NCI-H1092 (cell line): ENCODE measurements at places on chromosomes 5 and 9.
A peak's percentile ranks its signal among the peaks of the same experiment; 100 is the strongest.

GRCh38 chr5:76532973-76533372 lies 90.2 kb downstream of the F2RL2 start:
- no peak for DNase-seq

- no peak for DNase-seq
These were observed 278.9 kb downstream of the GADD45G start for GRCh38 chr9:89883401-89884341.

- DNase-seq = no peak
These were observed 57.1 kb downstream of the SLIT3 start for GRCh38 chr5:169243651-169244422.

DNA sequence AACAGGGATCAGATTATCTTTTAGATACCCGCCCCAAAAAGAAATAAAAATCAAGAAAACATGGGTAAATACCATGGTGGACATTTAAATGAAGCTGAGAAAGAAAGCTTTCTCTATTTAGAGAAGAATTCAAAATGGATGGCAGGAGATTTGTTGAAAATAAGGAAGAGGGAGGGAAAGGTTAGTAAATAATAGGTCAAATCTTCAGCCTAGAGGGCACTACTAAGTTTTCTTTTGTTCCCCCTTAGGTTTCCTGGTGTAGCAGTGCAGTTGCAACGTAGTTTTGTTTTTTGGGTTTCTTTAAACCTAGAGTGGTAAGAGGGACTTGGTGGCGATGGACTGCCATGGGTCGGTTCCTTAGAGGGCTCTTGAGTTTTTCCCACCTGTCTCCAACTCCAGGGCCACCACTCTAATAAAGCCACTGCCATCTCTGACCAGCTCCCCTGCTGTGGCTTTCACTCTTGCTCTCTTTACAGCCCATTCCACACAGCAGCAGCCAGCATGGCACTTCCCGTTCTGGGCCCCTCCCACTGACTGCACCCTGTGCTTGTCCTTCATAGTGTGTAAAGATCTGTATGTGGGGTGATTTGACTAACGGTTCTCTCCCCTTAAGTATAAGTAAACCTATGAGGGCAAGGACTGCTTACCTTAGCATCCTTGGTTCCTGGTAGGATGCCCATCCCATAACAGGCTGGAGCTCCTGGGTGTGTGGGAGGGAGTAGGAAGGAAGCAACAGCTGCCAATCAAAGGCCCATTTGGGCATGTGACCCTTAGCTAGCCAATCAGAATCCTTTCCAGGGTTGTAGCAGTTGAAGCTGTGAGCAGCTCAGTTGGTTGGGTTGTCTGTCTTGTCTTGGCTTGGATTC lies 118.3 kb downstream of the SLC1A3 start:
- DNase-seq = no peak

- DNase-seq = peak; percentile 30
These were observed 3.1 kb downstream of the SLC4A9 start for GRCh38 chr5:140362875-140363630.

- DNase-seq = no peak
These were observed 116.2 kb downstream of the ROR2 start for GRCh38 chr9:91833878-91834255.

DNA sequence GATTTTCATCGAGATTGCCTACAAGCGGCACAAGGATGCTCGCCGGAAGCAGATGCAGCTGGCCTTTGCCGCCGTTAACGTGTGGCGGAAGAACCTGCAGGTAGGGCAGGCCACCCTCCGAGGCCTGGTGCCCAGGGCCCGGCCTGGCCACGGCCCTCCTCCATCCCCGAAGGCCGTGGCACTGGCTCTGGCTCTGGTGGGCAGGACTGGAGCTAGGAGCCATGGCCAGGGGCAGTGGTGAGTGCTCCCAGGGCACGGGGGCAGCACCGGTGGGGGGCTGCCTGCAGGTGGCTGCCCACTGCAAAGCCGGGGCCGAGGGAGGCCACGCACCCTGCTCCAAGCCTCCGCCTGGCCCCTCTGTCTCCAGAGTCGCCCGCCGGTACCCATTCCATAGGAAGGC lies 6.0 kb downstream of the LRRC26 start:
- no peak for DNase-seq

GRCh38 chr5:142250119-142250518 lies 74.7 kb downstream of the SPRY4 start:
- no peak for DNase-seq

GRCh38 chr9:69446496-69446895 lies 121.5 kb downstream of the ENTREP1 start:
- DNase-seq = no peak

DNA sequence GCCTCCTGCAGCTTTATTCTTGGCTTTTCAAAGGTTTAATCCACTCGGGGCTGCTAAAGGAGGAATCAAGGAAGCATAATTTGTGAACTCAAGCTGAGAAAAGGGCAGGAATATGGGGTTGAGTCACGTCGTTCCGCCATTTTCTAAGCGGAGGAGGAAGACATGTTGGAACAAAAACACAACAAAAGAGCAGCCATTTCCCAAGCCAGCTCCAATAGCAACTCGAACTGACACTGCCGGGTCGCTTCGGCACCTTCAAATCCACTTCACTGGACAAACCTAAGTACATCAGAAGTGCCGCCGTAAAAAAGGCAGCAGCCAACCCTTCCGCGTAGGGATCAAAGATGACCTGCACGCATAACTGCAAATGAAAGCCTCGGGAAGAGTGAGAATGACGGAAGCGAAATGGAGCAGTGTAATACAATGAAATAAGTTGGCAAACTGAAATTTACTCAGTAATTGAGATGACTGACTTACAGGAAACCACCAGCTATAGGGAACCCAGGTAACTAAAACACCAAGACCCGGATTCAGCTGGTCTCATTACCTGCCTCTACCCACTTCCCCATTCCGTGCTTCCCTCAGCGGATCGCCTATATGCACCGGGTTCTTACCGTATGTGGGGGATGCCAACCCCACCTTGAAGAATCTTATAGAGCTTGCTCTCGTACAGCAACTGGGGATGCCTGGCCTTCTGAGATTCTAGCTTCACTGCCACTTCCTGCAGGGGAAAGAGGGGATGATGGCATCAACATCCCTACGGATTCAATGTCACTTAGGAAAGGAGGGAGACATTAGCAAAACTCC lies 1.6 kb downstream of the CSNK1A1 start:
- DNase-seq = peak; percentile 24

DNA sequence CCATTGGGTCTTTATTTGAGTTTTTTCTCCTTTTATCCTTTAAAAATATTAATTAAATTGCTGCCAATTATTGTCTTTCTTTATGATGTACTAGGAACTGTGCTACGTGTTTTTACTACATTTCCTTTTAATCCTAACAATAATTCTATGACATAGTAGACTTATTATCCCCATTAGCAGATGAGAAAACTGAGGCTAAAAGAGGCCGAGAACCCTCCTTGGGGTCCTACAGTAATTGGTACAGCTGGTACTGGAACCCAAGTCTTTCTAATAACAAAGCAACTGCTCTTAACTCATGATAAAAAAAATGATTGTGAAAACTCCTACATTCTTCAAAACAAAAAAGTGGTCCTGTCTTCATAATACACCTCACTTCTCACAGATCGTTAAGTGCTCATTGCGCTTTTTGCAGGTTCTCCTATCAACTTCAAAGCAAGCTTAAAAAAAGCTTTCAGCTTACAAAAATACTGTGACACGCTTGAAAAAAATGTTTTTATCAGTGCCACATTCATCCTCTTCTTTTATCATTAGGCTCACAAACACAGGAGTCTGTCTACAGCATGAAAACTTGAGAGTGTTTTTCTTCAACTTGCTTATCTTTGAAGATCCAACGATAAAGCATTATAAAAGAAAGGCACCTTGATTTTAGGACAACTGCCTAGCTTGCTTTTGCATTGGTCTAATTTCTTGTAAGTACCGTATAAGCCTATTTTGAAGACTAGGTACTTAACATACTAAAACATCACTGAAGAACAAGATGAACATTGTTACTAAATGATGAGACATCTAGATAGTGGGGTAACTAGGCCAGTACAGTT lies 32.4 kb downstream of the FYB1 start:
- no peak for DNase-seq

GRCh38 chr5:133081703-133082102 lies 29.9 kb downstream of the HSPA4 start:
- DNase-seq = no peak

DNA sequence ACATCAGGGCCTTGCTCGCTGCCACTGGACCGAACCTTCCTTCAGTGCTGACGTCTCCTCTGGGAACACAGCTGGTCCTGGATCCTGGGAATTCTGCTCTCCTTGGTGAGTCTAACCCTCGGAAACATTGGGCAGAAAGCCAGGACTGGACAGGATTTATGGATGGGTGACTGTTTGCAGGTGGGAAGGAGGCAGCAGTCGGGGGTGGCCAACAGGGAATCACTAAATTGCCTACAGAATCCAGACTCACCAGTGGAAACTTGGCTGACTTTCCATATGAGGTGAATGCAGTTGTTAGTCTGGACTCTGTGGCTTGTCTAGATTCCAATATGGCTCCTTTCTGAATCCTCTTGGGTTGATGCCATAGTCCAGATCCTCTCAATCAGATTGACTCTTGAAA lies 203.1 kb downstream of the SAXO1 start:
- DNase-seq = no peak

- DNase-seq = no peak
These were observed 58.4 kb downstream of the NEURL1B start for GRCh38 chr5:172699423-172699822.

DNA sequence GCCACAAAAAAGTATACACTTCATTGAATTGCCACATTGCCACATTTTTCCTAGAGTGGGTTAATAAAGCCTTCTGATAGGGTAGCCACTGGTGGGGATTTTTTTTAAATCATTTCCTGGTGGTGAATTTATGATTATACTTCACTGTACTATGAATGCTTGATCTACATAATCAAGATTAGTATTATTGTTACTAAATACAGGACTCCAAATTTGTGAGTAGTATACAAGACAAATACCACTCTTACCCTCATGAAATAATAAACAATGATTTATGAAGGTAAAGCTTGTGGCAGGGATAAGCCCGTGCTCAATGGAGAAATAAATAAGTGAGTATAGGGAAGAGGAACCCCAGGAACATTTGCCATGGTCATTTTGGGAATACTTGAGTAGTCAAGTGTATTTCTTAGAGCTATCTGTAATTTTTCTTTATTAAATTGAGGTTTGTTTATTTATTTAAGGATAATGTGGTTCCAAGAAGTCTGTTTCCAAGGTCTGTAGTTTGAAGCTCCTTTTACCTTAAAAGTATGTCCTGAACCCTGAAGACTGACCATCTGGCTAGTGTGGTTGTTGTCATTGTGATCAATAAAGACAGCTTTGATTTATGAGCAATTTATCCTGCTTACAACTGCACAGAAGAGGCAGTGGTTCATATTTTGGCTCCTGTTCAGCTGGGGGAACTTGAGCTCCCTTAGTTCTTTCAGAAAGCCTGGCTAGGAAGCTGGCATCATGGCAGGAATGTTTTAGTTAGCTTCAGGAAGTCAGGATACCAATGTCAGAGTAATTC lies 118.6 kb downstream of the ZSWIM6 start:
- peak; percentile 66 for DNase-seq

DNA sequence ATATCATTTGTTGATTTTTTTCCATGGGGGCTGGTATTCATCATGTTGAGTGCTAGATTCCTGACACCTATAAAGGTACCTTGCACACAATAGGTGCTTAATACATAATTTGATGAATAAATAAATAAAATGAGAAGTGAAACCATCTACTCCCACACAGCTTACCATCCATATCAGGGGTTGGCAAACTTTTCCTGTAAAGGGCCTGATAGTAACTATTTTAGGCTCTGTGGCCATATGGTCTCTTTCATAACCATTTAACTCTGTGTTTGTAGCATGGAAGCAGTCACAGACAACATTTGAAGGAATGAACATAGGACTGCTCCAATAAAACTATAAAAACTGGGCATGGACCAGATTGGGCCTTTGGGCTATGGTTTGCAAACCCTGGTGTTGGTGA lies 100.3 kb downstream of the GCNT1 start:
- DNase-seq = no peak

GRCh38 chr5:32574540-32575175 lies 10.7 kb upstream of the SUB1 start:
- no peak for DNase-seq

DNA sequence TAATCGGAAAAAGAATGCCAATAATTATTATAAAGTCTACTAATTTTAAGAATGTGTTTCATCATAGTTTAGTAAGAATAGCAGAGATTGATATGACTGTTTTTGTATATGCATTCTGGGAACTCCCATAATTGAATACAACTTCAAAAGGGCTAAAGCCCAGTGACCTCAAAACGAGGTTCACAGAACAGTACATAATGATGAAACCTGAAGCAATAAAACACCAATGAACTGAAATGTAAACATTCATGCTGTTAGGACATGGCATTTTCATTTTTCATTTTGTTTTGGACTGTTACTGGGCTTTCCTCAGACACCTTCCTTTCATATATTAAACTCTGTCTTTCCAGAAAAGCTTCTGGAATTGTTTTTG lies 684 bp upstream of the JMY start:
- no peak for DNase-seq

DNA sequence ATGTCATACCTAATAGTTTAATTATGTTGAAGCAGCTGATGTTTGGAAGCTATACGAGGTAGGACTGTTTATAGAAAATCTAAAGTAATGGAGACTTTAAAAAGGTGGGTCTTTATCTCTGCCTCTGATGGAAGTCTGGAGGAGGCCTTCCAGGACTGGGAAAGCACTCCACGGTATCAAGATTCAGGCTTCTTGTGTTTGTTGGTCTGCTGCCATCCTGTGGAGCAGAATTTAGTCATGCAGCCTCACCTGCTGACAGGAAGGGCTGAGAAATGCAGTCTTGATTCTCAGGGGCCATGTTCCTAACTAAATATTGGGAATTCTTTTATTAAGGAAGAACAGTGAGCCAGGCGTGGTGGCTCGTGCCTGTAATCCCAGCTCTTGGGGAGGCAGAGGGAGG lies 15.9 kb downstream of the SPDL1 start:
- DNase-seq = no peak

DNA sequence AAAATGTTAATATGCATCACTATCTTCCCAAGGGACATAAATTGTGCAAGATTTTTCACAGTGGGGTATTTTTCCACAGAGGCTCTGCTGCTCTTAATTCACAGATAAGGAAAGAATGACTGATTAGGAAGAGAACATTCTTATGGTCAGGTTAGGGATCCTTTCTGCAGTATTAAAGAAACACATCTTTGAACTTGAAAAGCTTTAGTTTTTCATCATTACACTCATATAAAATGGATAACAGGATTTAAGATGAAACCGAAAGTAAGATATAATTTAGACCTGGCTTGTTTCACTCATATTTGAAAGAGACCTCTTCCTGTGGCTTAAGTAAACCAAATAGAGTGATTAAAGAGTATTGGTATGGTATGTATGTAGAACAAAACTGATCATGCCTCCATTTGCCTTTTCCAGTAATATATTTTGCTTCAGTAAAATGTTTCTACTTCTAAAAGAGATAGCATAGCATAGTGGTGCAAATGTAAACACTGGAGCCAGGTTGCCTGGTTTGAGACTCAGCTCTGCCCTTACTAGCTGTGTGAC lies 160.0 kb downstream of the PRR16 start:
- no peak for DNase-seq

DNA sequence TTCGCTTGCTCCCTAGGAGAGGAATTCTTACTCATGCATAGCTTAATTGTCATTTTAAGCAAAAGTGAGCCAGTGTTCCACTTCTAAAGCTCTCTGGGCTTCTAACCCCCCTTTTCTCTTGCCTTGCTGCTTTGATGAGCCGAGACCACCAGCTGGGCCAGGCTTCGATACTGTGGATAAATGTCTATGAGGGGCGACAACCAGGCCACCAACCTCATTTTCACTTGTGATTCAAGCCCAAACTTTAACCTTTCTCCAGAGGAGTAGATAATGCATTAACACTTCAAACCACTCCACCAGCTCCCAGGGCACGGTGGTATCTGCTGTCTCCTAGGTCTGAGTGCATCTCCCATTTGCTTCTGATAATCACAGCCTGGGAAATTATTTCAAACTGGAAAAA lies 205.6 kb downstream of the PSAT1 start:
- DNase-seq = no peak
